Anterior cingulate cortex (tissue), 58 donors: ENCODE measurements at places on chromosomes 6 and 20.

DNA sequence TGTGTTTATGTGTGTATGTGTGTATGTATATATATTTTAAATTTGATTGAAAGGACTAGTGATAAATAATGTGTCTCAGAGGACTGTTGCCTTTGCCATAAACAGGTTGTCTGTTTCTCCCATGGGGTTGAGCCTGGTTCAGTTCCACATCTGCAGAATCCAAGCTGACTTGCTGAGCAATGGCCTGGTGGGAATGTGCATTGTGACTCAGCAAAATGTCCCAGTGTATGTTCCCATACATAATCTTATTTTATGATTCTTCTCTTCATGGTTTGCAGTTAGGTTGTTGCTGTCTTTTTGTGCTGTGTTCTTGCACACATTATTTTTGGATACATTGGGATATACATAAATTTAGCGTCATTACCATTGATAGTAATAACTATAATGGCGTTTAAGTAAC lies 115.6 kb upstream of the SLC24A3 start:
- no peak for DNase-seq

GRCh38 chr6:35757456-35758123 lies 18.8 kb upstream of the CLPSL2 start:
- DNase-seq, result no peak

GRCh38 chr6:114061741-114062140 lies 90.8 kb upstream of the HDAC2 start:
- DNase-seq, result no peak

- DNase-seq, result no peak
Measured at GRCh38 chr20:20440481-20440880, 72.6 kb downstream of the INSM1 start.

DNA sequence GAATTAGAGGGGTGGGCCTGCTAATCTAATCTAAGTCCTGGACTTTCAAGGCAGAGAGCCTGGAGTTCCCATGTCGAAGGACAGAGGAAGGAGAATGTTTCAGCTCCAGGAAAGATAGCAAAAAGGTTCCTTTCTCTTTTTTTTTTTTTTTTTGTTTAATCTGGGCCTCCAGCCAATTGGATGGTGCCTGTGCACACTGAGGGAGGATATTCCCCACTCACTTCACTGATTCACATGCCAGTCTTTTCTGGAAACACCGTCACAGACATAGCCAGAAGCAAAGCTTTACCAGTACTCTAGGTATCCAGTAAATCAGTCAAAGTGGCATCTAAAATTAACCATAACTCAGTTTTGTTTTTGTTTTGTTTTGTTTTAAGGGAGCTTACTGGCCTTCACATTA lies 721.1 kb downstream of the TENT5A start:
- DNase-seq, result no peak

DNA sequence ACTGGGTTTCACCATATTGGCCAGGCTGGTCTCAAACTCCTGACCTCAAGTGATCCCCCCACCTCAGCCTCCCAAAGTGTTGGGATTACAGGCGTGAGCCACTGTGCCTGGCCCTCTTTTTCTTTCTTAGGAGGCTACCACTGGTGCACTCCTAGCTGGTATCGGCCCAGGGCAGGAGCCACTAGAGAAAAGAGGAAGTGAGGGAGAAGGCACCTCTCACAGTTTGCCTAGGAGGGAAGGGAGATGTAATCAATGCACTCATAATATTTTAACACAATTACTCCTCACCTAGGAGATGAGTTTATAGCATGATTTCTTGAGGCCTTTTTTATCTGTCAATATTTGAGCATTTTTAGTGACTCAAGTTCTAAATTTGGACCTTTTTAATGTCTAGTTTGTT lies 189.0 kb upstream of the SOX4 start:
- no peak for DNase-seq

- DNase-seq, result no peak
Measured at GRCh38 chr6:18327626-18328025, 59.5 kb upstream of the RNF144B start.

DNA sequence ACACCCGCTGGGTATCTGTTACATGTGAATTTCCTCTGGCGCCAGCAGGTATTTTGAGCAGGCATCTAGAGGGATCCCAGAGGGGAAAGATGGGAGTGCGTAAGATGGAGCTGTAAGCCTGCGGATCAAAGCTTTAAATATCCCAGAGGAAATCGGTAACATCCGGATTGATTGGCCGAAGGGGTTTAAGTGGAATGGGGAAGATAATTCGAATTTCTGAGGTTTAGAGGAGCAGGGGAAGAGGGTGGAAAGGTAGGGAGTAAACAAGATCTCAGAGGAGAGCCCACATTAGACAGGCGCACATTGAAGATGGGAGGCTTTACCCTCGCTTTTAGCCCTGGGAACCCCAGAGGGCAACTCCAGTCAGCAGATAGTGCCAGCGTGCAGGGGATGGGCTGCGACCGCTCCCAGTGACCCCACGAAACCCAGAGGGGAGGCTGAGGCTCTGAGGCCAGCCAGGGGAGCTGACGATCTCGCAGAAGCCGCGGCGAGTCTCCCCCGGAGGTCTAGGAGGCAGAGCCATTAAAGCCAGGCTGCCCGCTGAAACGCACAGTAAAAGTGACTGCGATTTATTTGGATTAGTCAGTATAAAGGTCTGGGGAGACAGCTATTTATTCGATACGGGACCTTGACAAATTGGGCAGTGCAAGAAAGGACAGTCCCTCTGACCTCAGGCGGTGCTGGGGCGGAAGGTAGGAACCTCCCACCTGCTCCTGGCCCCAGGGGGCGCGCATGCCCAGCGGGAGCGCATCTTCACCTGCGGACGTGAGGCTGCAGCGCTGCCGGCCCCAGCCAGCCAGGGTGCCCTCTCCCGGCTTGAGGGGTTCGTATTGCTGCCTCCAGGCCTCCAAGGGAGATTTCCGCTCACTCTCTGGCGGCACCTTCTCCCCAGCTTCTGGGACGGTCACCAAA lies 34.3 kb upstream of the TCF21 start:
- no peak for DNase-seq

- no peak for DNase-seq
Measured at GRCh38 chr20:54665812-54666211, 190.4 kb downstream of the DOK5 start.

DNA sequence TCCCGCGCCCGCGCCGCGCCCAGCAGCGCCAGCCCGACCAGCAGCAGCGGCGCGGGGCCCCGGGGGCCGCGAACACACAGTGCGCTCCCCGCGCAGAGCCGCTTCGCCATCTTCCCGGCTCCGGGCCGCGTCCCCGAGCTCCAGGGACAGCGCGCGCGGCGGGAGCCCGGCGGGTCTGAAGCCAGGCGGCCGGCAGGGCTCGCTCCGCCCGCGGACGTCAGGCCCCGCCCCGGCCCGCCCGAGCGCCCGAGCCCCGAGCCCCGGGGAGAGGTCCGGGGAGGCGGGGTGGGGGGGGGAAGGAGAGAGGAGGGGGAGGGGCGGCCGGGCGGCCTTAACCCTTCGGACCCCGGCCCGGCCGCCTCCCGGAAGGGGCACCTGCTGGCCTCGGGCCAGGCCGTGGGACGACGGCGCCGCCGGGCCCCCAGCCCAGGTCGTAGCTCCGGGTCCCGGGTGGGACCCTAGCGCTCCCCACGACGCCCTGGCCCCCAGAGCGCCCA lies at the start of gene LAMA5:
Gene LAMA5 (minus strand): TSS at position 177 of the 497 bp plus-strand sequence. CDS start 67 bp downstream, at position 110.
- no peak for DNase-seq

- DNase-seq, result no peak
Measured at GRCh38 chr6:52887910-52888524, 21.5 kb downstream of the GSTA3 start.

GRCh38 chr6:155120034-155120433 lies 124.9 kb downstream of the TIAM2 start:
- DNase-seq, result no peak

GRCh38 chr6:73079611-73079955 lies 145.7 kb downstream of the KHDC1L start:
- DNase-seq, result no peak

DNA sequence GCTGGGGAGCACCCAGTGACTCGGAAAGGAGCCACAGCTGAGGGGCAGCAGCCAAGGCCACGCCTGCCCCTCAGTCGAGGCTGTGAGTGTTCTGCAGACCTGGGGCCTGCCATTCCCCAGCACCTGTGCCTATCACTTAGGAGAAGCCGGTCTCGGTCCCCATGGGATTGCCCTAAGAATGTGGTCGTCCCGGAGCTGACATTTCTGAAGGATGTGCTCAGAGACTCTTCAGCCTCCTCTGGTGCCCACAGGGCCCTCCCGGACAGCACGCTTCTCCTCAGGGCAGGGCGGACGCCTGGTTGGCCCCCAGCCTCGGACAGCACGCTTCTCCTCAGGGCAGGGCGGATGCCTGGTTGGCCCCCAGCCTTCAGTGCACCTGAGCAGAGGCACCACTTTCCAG lies 223.9 kb downstream of the ERMARD start:
- no peak for DNase-seq

GRCh38 chr6:70415660-70416059 lies 2.4 kb downstream of the FAM135A start:
- no peak for DNase-seq

- no peak for DNase-seq
Measured at GRCh38 chr6:5566718-5567117, 305.4 kb downstream of the FARS2 start.

- no peak for DNase-seq
Measured at GRCh38 chr6:27267857-27268434, 20.4 kb downstream of the PRSS16 start.

- DNase-seq, result no peak
Measured at GRCh38 chr6:138973466-138974153, 14.4 kb downstream of the REPS1 start.

DNA sequence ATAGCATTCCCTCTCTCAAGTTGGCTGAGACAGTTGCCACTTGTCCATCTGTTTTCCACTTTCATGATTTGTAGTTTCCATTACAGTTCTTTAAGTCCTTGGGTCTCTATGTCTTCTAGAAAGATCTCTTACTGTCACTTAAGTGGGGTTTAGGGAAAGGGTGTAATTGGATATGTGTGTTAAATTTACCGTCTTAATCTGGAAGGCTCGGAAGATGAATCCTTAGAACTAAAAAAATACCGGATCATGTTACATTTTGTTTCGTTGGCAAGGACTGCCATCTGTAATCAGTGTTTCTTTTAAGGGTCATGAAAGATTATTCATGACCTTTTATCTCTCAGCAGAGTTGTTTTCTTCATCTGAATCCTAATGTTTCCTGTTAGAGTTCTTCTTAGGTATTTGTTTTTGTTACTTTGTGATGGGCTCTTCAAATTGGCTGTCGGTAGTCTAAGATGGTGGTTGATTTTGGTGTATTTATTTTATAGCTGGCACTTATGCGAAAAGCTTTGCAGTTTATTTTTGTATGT lies 21.8 kb upstream of the BTBD3 start:
- no peak for DNase-seq

GRCh38 chr6:137261361-137261760 lies 42.2 kb upstream of the IFNGR1 start:
- DNase-seq, result no peak
